Stimulated activated naive CD8-positive, alpha-beta T cell treated with anti-CD3 and anti-CD28 coated beads, Interleukin-15, amount 100 ng/mL, for 72 hours (primary cell): ENCODE measurements at places on chromosomes 2 and 18.
A peak's percentile ranks its signal among the peaks of the same experiment; 100 is the strongest.

- no peak for DNase-seq
These were observed 18.3 kb upstream of the KIF3C start for GRCh38 chr2:26000561-26001082.

- no peak for DNase-seq
These were observed 19.7 kb downstream of the CROCC2 start for GRCh38 chr2:240925568-240926515.

DNA sequence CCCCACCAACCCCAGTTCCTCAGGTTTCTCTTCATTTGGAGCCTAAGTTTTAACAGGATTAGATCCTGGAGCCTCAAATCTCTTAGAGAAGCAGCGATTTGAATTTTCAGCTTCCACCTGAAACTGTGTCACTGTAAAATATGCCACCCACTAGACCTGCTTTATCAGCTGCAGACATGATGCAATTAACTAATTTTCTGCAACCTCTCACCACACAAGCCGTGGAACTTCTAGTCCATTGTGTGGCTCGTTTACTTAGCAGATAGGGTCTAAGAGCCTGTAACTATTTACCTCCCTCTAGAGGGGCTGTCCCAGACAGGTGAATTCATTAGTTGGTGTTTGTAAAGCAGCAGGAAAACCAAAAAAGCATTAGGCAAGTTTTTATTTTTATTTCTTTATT is 31.6 kb upstream of the FZD5 start:
- no peak for DNase-seq

DNA sequence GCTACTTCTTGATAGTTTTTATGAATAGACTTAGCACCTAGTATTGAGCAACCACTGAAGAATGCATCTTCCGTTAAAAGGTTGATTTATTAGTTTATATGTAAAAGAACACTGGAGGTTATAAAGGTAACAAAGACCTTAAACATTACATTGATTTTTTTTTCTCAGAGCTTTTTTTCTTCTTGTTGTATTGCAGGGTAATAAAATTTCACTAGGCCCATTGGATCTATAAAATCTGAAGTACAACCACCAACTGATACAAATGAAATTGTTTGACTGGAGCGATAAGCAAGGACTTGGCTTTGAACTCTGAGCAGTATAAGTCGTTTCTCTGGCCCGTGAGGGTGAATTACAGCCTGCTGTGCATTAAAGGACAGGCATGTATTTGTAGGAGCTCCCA is 344.0 kb downstream of the LRRTM1 start:
- DNase-seq: no peak

- DNase-seq: no peak
These were observed 174.9 kb downstream of the ASB1 start for GRCh38 chr2:238601433-238602222.

DNA sequence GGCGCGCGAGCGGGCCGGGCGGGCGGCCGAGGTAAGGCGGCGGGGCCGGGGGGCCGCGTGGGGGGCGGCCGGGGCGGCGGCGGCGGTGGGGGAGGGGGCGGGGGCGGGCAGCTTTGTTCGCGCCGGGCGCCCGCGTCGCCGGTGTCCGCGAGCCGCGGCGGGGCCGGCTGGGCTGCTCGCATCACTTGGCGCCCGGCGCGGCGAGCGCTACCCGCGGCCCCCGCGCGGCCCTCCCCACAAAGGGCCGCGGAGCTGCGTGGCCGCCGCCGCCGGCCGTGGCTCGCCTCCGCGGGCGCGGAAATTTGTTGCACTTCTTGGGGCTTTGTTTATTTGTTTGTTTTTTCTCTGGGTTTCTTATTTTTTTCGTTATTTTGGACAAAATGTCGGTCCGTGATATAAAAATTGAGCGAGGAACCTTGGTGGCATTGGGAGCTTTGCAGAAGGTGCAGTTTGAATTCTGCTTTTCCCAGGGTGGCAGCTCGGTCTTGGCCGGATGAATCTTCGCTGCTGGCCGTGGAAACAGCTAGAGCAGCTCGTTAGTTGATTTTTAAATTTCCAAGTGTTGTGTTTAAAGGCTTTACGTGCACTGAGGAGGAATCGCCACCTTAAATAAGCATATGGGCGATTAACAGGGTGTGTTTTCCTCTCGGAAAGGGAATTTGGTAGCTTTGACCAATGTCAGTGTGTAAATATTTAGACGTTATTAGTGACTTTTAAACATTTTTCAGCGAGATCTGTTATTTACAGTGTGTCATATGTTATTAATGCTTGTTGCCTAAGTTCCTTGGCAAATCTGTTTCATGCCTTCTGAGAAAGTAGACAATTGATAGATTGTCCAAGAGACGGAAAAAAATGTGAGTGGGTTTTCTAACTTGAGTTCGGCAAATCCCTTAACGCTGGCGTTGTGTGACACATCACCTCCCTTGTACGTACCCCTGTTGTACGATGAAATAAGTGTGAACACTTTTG is 822 bp downstream of the UBE2E3 start:
- peak; percentile 30 for DNase-seq

GRCh38 chr2:16855183-16855582 is 189.5 kb upstream of the CYRIA start:
- no peak for DNase-seq

DNA sequence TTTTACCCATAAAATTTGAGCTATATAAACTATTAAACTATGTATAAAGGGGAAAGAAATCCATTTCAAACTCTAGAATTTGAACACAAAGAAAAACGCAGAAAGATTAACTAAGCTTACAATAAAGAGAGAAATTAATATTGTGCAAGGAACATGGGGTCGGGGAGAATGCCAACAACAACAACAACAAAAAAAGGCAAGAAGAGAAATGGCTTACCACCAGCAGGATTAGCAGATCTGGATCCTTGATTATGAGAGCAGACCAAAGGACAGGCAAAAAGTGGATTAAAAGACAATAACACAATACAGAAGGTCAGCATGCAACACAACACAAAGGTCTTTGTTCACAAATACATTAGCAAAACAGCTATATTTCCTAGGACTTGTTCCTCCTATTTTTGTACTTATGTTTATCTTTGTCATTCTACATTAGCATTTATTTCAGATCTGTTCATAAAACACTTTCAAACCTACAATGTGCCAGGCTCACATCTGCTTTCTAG is 103.4 kb upstream of the RNU4ATAC start:
- no peak for DNase-seq

DNA sequence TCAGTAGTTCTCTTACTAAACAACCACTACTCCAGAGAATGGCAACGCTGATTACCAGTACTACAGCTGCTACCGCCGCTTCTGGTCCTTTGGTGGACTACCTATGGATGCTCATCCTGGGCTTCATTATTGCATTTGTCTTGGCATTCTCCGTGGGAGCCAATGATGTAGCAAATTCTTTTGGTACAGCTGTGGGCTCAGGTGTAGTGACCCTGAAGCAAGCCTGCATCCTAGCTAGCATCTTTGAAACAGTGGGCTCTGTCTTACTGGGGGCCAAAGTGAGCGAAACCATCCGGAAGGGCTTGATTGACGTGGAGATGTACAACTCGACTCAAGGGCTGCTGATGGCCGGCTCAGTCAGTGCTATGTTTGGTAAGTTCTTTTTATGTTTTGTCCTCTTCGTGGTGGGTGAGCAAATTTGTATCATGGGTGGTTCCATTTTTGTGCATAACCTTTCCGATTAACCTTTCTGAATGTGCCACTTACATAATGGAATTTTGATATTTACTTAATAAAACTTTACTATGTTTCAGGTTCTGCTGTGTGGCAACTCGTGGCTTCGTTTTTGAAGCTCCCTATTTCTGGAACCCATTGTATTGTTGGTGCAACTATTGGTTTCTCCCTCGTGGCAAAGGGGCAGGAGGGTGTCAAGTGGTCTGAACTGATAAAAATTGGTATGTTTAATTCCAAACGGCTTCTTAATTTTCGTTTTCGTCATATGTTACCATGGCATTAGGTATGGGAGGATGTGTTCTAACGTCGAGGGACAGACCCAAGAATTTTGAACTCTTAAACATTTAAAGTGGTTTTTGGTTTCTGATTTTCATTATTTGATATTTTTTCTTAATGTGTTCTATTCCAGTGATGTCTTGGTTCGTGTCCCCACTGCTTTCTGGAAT is 1.3 kb downstream of the SLC20A1 start:
- no peak for DNase-seq

DNA sequence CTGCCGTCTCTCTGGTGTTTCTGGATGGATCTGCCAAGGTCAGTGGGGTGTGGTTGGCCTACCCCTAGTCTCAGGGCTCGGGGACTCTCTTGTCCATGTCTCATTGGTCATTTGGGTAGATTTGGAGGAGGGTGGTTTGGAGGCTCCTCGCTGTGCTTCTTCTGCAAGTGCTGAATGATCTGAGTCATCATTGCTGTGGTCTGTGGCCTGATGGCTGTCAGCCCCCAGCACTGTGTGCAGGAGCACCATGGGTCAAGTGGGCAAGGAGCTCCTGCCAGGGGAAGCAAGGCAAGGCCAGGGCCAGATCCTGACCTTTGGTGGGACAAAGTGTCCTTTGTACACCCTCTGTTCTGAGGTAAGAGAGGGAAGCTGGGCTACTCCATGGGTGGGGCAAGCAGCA is 221.8 kb downstream of the FHOD3 start:
- no peak for DNase-seq

DNA sequence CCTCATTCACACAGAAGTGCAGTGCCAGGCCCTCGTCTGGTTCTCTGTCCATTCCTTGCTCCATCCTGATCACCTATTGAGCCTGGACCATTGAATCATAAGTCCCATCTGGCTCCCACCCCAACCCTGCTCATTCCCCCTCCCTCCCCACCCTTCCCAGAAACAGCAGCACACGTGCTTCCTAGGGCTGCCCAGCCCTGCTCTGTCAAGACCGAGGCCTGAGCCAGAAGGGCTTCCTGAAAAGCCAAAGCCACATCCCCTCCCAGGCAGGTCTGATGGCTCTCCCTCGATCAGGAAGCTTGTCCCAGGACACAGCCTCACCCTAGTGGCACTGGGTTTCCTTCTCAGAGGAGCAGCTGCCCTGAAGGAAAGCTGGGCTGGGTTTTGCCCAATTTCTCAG is 79.8 kb upstream of the FZD7 start:
- no peak for DNase-seq

- no peak for DNase-seq
These were observed 62.1 kb downstream of the CCDC148 start for GRCh38 chr2:158394453-158394852.

DNA sequence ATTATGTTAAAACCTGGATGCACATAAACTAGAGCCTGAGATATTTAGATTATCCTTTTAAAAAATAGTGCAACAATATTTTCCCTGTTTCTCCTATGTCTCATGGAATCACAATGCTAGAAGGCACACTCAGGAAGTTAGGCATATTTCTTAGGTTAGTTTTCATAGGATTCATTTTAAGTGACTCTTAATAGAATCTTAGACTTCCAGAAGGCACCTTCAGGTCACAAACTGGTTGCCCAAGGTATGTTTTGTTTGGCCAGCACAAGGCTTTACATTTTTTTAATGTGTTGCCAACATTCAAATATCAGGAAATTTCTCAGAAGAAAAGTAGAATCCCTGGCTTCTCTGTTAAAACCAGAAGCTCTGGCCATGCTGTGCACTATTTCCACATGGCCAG is 129.3 kb downstream of the LNPK start:
- no peak for DNase-seq

- DNase-seq: no peak
These were observed 510.6 kb downstream of the SOX11 start for GRCh38 chr2:6202756-6203155.

DNA sequence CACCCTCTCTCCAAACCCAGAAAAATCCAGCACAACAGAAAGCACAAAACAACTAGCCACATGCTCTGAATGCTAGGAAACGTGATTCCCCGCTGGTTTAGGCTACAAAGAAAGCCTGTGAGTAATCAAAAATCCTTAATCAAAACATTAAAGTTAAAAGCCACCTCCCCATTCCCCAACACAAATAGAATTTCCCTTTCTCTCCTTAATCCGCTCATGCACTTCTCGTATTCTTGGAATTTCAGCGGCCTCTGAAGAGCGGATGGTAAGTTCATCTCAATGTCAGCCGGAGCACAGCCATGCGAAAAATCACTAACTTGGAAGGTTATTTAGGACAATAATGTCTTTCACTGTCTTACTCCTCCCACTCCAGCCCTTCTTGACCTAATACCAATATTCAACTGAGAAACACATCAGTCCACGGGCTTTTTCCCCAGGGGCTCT is 126.7 kb downstream of the OSBPL1A start:
- DNase-seq: no peak

DNA sequence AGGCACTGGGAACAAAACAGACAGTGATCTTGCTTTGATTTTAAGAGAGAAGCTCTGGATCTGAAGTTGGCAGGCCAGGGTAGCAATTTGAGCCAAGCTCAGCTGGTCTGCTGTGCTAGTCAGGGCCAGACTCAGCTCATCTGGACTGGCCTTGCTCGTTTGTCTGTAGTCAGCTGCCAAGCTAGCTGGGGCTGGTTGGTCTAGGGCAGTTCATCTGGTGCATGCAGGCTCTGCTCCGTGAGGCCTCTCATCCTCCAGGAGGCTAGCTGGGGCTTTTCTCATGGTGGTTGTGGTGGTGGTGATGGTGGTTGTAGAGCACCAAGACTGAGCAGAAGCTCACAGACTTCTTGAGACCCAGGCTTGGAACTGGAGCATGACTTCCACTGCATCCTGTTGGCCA is 10.3 kb downstream of the FBLN7 start:
- DNase-seq: no peak

DNA sequence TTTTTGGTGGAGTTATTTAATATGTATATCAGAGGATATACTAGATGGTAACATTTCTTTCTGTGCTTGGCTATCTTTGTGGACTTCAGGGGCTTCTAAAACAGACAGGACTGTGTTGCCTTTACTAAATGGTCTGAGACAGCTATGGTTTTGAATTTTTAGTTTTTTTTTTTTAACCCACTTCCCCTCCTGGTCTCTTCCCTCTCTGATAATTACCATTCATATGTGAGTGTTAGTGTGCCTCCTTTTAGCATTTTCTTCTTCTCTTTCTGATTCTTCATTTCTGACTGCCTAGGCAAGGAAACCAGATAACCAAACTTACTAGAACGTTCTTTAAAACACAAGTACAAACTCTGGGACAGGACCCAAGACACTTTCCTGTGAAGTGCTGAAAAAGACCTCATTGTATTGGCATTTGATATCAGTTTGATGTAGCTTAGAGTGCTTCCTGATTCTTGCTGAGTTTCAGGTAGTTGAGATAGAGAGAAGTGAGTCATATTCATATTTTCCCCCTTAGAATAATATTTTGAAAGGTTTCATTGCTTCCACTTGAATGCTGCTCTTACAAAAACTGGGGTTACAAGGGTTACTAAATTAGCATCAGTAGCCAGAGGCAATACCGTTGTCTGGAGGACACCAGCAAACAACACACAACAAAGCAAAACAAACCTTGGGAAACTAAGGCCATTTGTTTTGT is 52.7 kb downstream of the SMAD4 start:
- DNase-seq: no peak

DNA sequence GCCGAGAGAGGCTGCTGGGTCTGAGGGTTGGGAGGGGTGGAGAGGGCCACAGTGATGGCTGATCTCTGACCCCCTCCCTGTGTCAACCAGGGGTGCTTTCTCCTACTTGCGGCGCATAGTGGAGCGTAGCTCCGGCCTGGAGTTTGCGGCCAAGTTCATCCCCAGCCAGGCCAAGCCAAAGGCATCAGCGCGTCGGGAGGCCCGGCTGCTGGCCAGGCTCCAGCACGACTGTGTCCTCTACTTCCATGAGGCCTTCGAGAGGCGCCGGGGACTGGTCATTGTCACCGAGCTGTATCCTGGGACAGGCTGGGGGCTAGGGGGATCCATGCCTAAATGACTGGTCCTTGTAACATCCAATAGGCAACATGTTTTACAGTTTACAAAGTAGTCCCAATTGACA is 20.9 kb upstream of the GMPPA start:
- no peak for DNase-seq

GRCh38 chr2:196486146-196486545 is 153.4 kb upstream of the CCDC150 start:
- DNase-seq: no peak

GRCh38 chr2:59249441-59250306 is 1008.5 kb upstream of the FANCL start:
- DNase-seq: no peak
